Activated CD4-positive, alpha-beta T cell treated with anti-CD3 and anti-CD28 coated beads for 48 hours (primary cell): ENCODE measurements at places on chromosomes 6 and 20.

- no peak for DNase-seq
Measured at GRCh38 chr6:161033667-161034066, 42.1 kb downstream of the MAP3K4 start.

DNA sequence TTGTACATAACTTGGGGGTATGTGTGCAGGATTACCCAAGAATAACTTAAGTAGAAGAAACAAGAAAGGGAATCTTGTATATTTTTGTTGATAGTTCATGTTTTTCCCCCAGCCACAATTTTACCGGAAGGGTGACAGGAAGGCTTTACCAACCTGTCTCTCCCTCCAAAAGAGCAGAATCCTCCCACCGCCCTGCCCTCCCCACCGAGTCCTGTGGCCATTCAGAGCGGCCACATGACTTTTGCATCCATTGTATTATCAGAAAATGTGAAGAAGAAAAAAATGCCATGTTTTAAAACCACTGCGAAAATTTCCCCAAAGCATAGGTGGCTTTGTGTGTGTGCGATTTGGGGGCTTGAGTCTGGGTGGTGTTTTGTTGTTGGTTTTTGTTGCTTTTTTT is 22.0 kb downstream of the PRDM1 start:
- no peak for DNase-seq

DNA sequence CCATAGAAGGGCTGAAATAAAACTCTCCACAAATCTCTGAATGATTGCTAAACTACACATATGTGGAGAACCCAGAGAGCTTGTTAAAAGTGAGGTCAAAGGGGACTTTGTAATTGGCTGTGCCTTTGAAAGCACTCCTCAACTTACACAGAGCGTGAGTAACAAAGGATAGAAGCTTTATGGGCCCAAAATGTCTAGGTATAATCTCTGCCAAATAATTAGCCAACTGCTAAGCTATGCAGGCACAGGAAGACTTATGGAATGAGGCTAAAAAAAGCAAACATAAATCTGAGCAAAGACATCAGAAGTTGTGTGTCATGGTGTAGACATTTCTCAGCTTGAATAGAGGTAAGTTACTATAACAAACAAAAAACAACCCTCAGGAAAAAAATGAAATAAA is 23.3 kb upstream of the UST start:
- DNase-seq = no peak

DNA sequence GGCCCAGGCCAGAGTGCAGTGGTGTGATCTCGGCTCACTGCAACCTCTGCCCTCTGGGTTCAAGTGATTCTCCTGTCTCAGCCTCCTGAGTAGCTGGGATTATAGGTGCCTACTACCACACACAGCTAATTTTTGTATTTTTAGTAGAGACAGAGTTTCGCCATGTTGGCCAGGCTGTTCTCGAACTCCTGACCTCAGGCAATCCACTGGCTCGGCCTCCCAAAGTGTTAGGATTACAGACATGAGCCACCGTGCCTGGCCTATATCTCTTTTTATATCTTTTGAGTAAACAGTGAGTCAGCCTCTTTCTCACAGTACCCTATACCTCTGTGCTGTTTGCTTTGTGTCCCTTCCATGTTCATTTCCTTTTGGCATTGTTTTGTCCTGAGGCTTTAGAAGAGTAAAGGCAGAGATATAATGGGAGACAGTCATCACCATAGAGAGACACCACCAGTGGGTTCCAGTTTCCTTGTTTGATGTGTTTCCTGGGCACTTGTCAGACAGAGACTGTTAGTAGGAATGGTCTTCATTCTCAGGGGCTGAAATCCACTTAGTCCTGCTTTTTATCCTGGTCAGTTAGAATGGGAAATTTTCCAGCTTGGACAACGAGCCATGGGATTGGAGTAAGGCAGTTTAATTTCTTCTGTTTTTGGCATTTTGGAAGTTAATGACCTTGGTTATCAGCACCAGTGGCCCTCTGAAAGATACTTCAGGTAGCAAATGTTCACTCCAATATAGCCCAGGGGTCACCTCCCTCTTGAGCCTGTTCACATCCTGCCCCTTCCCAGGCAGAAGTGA is 32.2 kb upstream of the ASXL1 start:
- no peak for DNase-seq

- no peak for DNase-seq
Measured at GRCh38 chr20:47544240-47544639, 42.6 kb downstream of the NCOA3 start.

DNA sequence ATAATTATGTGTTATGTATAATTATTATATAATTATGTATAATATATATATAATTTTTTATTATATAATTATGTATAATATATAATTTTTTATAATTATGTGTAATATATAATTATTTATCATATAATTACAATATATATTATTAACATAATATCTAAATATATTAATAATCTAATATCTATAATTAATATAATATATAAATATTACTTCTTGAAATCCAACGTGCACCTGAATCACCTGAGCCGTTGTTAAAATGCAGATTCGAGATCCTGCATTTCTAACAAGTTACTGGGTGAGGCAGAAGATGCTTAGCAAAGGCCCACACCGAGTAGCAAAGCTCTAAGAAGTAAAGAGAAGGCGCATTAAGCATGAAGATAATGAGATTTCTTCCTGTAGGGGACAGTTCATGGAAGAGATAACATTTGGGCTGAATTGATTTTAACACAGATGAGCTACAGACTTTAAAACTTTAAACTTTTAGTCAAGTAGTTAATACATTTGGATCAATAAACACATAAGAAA is 406.4 kb upstream of the PLCB4 start:
- DNase-seq = no peak

DNA sequence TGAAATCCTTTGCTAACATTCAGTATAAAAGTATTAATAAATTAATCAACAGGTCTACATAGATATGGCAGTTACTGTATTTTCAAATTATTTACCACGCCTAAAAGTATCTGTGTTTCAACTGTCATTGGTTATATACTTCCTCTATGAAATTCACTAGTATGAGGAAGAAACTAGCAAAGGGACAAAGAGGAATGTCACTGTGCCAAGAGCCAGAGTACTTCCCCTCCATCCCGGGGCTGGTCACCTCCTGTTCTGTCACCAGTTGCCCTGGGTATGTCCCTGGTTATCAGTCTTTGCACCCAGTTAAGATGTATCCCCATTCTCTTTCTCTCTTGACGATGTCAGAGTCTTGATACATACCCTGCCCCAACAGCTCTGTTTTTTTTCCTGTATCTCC is 476.8 kb upstream of the SOX4 start:
- no peak for DNase-seq

DNA sequence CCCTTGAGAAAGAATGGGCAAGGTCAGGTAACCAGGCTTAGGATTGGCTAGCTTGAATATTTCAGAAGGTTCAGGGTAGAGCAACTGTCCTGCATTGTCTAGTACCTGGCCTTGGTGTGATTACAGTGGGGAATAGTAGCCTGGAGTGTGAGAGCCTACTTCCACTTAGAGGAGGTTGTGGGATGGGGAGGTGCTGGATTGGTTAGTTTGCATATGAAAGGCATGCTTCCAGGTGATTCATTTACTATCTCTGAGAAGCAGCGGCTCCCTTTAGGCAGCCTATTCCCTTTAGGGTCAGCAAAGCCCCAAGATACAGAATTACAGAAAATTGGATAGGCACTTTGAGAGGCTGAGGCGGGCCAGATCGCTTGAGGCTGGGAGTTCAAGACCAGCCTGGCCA is 25.0 kb upstream of the SCGN start:
- no peak for DNase-seq

DNA sequence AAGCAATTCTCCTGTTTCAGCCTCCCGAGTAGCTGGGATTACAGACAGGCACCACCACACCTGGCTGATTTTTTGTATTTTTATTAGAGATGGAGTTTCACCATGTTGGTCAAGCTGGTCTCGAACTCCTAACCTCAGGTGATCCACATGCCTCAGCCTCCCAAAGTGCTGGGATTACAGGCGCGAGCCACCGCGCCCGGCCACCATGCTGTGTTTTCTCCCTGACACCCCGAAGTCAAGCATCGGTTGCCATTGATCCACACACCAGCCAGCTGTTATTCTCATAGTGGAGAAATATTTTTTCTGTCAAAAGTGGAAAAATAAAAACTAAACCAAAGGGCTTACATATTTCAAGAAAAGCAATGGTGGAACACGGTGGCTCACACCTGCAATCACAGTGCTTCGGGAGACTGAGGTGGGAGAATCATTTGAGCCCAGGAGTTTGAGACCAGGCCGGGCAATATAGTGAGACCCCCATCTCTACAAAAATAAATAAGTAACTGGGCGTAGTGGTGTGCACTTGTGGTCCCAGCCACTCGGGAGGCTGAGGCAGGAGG is 157.4 kb downstream of the ZMYND8 start:
- no peak for DNase-seq

GRCh38 chr6:28207510-28208110 is 17.5 kb upstream of the ZSCAN9 start:
- DNase-seq = peak; percentile 48

GRCh38 chr20:63847237-63848002 is 13.9 kb upstream of the ABHD16B start:
- no peak for DNase-seq

DNA sequence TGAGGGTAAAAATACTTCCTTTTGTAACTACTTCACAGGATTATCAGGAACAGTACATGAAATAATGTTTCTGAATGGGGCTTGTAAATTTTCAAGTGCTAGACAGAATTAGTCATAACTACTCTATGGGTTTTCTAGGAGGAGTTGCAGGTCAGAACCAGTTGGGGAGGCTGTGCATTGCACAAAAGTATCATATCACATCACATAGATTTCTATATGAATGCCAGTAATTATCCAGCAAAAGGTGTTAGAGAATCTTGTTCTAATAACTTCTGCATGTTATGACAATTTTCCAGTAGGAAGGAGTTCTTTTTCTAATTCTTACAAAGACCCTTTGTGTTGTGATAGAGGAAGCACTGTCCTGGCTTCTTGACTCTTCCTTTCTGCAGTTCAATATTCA is 551.6 kb downstream of the COL12A1 start:
- no peak for DNase-seq

GRCh38 chr20:59087829-59088433 is 45.3 kb upstream of the PRELID3B start:
- DNase-seq = peak; percentile 89

DNA sequence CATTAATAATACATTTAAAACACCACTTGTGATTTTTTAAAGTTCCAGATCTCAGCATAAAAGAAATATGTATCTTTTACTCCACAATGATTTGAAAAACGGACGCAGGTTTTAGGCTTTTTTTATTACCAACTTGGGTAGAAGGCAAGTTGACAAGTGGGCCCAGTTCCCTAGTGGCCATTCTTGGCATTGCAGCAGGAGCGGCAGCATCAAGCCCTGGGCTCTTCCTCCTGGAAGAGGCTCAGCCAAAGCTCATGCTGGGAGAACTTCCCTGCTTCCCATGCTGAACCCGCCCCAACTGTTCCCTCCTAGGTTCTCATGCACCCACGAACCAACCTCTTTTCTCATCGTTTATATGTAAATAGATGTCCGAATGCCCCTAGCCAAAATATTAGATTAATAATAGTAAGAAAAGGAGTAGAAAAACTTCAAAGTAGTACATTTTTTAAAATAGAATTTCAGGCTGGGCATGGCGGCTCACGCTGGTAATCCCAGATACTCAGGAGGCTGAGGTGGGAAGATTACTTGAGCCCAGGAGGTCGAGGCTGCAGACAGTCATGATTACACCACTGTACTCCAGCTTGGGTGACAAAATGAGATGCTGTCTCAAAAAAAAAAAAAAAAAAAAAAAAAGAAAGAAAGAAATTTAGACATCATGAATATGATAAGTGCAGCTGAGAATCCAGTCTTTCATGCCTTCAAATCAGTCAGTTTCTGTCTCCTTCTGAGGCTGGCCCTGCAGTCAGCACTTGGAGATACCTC is 18.2 kb upstream of the MYB start:
- DNase-seq = peak; percentile 73

GRCh38 chr6:106199998-106200397 is 113.9 kb downstream of the PRDM1 start:
- DNase-seq = no peak

DNA sequence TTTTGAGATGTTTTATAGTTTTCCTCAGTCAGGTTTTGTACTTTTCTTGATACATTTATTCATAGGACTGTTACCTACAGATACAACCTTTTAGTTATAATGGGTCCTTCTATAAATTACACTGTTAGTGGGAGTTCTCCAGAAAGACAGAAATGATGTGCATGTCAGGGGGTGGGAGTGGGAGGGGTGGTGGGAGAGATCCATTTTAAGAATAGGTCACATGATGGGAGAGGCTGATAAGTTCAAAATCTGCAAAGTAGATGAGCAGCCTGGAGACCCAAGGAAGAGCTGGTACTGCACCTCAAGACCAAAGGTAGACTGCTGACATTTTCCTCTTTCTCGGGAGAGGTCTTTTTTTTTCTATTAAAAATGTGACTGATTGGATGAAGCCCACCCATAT is 408.0 kb upstream of the GJE1 start:
- no peak for DNase-seq

DNA sequence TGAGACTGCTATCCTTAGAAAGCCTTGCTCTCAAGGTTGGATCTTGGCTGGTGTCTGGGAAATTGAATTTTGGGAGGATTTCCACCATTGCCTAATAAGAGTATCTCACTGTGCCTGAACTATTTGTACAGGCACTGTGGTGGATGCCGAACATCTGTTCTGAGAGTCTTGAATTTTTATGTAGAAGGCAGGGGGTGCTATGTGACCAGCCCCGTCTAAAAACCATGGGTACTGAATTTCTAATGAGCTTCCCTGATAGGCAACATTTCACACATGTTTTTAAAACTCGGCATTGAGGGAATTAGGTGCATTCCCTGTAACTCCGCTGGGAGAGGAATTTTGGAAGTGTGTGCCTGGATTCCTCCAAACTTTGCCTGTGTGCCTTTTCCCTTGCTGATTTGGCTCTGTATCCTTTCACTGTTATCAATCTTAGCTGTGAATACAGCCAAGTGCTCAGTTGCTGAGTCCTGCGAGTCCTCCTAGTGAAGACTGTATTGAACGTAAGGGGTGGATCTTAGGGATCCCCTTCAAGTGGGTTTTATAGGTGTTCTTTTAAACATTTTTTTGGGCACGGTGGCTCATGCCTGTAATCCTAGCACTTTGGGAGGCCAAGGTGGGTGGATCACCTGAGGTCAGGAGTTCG is 27.6 kb upstream of the SCAF8 start:
- DNase-seq = no peak

DNA sequence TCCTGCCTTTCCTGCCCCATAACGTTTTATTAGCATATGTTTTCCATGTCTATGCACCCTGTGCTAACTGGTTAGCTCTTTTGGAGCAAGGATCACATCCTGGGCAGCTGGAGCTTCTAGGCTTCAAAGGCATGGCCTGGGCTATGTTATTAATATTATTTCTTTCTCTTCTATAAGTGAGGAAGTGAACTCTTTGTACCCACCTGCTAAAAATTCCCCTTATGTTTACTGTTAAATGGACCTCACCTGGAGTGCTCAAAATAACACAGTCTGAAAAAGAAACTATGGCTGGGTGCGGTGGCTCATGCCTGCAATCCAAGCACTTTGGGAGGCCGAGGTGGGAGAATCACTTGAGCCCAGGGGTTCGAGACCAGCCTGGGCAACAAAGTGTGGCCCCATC is 97.8 kb downstream of the TNFAIP3 start:
- DNase-seq = no peak

GRCh38 chr20:34179637-34180360 is 61.4 kb upstream of the ASIP start:
- DNase-seq = no peak
